ENCODE measurements at places on chromosomes 3 and 15.

DNA sequence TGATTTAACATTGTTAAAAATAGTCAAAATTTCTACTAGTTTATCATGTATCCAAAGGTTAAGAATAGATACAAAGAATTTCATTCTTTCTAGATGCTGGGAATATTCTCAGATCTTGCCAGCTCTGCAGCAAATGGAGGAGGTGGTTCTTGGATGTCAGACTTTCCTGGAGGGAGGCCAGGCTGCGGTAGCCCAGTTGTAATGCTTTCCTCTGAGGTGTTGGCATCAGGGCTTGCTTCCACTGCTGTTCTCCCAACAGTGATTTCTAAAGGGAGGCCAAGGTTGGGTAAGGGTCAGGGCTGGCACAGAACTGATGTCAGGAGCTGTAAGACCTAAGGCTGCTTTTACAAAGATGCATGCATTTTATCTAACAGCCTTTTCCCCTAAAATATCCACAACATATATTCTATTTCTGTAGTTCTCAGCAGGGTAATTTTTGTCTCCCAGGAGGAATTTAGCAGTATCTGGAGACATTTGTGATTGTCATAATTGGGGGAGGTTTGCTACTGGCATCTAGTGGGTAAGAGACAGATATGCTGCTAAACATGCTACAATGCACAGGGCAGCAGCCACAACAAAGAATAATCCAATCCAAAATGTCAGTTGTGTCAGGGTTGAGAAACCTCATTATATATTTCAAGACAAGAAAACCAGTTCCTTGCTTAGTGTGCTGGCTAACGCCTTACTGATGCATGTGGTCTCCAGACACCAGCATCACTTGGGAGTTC, 42.0 kb upstream of the SPTSSB start:
- no peak for DNase-seq

GRCh38 chr3:18223974-18224373, 201.2 kb downstream of the SATB1 start:
- no peak for DNase-seq

DNA sequence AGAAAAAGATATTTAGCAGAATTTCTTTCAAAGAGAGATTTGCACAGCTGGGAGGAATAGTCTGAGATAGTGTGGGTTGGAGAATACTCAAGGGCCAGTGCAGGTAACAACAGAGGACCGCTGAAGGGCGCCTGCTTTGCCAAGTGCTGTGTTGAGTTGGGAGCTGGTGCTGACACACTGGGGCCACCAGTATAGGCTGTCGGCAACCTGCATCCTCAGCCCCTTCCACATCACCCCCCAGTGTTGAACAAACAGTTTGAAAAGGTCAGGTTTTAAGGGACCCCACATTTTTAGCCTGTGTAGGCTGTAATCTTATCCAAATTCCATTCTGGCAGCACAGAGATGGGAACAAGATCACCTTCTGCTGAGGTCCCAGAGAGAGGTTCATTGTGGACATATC, 96.6 kb downstream of the ABHD5 start:
- no peak for DNase-seq

- no peak for DNase-seq
Measured at GRCh38 chr15:101579631-101580163, 72.5 kb downstream of the TM2D3 start.

DNA sequence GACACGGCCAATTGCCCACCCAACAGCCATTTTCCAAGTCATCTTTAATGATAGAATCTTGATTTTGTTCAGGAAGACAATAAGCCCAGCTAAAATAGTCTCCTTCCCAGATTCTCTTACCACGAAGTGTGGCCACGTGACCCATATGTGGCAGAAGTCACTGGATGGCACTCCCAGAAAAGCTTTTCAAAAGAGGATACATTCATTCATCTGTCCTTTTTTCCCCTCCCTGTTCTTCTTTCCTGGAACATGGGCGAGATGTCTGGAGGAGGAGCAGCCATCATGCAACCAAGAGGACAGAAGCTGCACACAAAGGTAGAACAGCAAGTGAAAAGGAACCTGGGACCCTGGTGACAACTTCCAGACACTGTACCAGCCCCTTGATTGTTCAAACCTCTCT, 174.7 kb downstream of the UACA start:
- DNase-seq = no peak

DNA sequence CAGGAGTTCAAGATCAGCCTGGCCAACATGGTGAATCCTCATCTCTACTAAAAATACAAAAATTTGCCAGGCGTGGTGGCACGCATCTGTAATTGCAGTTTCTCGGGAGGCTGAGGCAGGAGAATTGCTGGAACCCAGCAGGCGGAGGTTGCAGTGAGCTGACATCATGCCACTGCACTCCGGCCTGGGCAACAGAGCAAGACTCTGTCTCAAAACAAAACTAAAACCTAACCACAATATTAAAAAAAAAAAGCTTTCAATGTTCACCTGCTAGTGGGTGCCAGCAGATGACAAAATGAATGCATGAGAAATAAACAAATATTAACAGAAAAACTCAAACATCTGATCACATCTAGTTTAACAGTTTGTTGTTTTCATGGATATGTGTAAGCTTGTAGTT, 9.0 kb downstream of the SLC24A1 start:
- no peak for DNase-seq

DNA sequence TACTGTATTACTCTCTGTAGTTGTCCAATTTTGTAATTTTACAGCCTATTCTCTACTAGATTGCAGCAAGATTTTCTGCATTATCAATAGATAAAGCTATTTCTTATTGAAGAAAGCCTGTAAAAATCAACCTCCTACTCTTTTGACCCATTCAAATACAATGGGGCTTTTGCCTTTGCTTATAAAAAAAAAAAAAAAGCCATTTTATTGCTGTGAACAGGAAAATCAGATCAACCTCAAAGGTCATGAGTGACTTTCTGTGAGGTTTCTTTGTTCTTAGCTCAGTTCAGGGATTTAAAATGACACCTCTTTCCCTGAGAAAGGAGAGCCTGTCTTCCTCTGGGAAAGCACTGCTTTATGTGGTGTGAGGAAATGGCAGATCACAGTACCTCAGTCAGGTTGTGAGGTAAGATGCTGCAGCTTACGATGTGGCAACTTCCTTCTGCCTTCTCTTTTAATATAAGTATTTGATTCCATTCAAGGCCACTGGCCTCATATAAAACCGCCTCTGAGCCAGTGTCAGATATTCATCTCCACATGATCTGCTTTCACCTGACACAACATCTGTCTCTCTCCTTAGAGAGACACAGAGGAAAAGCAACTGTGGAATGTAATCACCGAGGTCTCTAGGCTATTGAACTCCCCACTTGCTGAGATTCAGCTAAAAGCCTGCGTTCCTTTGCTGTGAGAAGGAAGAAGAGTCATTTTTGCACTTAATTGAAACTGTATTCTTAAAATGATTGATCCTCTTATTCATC, 161.5 kb upstream of the MB21D2 start:
- DNase-seq = no peak

DNA sequence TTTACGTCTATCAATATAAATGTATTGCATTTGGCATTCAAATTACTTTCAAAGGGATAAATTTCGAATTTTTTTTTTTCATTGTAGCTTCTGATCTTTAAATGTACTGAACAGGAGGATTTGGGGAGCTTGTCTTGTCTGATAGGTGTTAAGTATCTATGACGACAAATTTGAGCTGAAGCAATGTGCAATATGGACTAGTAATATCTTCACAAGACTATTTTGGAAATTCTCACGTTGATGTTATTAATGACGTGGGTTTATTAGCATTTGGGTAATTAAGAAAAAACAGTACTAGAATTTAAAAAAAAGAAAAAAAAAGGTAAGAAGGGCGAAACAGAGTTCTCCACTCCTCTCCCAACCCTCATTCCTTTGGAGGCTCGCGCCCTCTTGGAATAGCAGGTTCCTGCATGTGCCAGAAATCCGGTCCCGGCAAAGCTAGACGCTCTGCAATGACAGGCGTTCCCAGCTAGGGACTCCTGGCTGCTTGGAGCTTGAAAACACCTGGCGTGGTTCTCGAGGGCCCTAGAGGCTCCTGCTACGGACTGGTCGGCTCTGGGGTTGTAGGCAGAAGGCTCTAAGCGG, 648 bp upstream of the P2RY1 start:
- DNase-seq = no peak

- DNase-seq = peak; percentile 92
Measured at GRCh38 chr3:187748050-187748481, 2.8 kb upstream of the BCL6 start.

GRCh38 chr3:12750658-12751071, 8.4 kb downstream of the TMEM40 start:
- DNase-seq = peak; percentile 5

- DNase-seq = peak; percentile 83
Measured at GRCh38 chr3:183555541-183556081, at the start of gene KLHL6. Gene KLHL6 (minus strand): TSS chr3:183555706. CDS start chr3:183555653, 53 bp downstream.

- DNase-seq = no peak
Measured at GRCh38 chr3:17631609-17632008, 110.8 kb downstream of the TBC1D5 start.

- DNase-seq = no peak
Measured at GRCh38 chr3:169327546-169328356, 335.8 kb downstream of the MECOM start.

DNA sequence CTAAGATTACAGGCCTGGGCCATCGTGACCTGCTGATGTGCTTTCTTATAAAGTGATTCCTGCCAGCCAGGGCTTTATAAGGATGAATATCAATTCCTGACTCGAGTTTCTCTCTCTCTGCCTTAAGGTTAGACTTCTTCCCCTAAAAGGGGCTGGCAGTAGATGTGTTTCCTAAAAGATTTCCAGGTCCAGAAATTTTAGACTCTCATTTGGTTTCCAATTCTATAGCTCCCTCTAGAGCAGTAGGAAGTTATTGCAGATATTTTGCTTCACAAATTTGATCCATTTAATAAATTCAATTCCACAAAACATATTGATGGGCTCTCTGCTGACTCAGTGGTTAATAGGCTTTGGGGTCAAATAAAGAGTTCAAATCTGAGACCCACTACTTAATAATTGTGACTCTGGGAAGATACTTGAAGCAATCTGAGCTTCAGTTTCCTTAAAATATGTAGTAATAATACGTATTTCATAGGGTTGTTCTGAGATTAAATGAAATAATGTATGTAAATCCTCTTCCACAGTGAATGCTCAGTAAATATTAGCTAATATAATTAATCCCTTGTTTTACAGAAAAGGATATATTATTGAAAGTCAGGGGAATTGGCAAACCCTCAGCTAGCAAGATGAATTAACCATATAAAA, 2.1 kb downstream of the TRIM69 start:
- peak; percentile 65 for DNase-seq

GRCh38 chr3:196554205-196554604, 14.1 kb downstream of the WDR53 start:
- DNase-seq = no peak
